ENCODE measurements at places on chromosomes 13 and 19. TPM values are rescaled to one million over a fixed set of nuclear protein-coding genes. Genes with fewer than 3 reads are reported as not detected.

GRCh38 chr19:52140032-52140710, 433 bp upstream of the ZNF616 start:
- DNase-seq = peak; percentile 99

GRCh38 chr13:102854675-102855074, 8.8 kb downstream of the ERCC5 start:
- DNase-seq = no peak

DNA sequence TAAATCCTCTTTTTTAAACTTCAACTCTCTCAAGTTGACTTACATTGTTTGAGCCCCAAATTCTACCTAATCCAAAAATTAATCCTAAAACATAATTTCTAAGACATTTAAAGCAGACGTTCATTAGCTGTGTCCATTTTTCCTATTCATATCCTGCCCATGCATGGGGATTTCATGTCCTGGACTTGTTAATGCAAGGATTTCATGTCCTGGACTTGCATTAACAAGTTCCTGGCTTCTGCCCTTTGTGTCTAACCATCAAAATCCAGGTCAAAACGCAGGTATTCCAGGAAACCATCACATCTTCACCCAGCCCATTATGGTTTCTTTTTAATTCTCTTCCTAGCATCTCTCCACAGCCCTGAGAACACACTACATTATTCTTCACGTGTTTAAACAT, 454.9 kb downstream of the KLF5 start:
- no peak for DNase-seq

GRCh38 chr13:96781141-96781540, 213.1 kb downstream of the OXGR1 start:
- no peak for DNase-seq

GRCh38 chr13:27421101-27421871, 3.1 kb upstream of the GTF3A start:
- no peak for DNase-seq

DNA sequence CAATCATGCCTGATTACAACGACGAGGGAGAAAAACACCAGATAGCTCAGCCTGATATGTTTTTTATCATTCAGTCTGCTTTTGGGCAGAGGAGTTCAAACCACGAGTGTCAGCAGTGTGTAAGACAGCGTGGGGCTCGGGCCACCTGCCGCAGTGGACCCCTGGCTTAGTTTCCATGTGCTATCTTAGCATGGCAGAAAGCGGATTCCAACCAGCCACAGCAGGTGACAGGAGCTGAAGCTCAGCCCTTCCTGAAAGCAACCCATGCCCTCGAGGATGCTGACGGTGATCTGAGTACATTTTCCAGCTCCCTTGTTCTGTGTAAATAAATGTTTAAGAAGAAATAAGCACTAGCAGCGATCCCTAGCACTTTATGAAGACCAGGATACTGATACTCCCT, 32.2 kb upstream of the MBNL2 start:
- no peak for DNase-seq

DNA sequence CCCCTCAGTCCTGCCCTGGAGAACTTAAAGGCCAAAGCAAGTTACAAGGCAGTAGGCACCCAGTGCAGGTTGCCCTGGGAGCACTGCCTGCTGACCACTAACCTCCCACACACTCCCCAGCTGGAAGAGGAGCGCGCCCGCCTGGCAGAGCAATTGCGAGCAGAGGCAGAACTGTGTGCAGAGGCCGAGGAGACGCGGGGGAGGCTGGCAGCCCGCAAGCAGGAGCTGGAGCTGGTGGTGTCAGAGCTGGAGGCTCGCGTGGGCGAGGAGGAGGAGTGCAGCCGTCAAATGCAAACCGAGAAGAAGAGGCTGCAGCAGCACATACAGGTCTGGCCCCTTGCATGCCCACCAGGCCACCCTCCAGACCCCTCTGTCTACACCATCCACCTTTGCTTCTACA, 61.1 kb downstream of the KCNC3 start:
- no peak for DNase-seq

DNA sequence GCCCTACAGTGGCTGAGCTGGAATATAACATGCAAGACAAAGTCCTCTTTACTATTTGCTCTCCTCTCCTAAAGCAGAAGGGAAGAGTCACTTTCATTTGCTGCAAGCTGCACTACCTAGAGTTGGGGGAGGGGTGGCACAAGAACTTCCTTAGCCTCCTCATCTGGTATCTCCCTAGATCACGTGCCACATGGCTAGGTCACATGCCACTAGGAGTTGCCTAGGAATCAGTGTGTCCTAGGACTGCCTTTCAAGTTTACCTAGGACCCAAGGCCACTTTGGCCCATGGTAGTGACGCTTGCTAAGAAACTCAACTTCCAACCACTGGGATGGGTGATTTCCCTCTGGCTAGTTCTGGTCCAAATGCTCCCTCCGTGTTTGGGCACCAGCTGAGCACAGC, 625.2 kb downstream of the DIAPH3 start:
- DNase-seq = no peak

DNA sequence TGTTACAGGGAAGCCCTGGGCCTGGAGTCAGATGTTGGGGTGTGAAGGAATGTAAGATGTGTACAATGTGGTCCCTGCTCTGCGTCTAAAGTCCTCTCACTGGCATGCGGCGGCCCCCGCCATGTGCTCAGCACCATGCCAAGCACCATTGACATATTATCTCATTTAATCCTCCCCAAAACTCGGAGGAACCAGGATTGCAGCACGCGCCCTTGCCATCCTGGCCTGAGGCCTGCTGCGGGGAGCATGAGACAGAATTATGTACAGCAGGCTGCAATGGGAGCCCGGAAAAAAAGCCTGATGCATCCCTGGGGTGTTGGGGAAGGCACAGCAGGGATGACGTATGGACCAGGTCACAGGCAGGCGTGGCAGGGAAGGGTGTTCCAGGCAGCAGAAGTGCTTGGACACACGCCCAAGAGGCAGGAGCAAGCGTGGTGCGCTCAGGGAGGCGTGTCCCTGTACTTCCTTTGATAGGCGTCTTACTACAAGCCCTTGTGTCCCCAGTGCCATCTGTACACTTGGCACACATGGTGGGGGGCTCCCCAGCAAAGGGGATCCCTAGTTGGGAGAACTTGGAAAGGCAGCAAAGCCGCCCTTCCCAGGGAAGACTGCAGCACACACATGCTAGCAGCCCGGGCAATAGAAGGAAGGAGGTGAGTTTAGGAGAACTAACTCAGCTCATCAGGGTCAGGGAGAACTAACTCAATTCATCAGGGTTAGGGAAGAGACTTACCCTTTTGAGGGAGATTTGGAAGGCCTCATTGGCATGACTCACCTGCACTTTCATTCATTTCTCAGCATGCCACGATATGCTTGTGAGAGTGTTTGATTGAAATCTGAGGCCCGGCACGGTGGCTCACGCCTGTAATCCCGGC, 3.4 kb downstream of the EVI5L start:
- DNase-seq = peak; percentile 78

DNA sequence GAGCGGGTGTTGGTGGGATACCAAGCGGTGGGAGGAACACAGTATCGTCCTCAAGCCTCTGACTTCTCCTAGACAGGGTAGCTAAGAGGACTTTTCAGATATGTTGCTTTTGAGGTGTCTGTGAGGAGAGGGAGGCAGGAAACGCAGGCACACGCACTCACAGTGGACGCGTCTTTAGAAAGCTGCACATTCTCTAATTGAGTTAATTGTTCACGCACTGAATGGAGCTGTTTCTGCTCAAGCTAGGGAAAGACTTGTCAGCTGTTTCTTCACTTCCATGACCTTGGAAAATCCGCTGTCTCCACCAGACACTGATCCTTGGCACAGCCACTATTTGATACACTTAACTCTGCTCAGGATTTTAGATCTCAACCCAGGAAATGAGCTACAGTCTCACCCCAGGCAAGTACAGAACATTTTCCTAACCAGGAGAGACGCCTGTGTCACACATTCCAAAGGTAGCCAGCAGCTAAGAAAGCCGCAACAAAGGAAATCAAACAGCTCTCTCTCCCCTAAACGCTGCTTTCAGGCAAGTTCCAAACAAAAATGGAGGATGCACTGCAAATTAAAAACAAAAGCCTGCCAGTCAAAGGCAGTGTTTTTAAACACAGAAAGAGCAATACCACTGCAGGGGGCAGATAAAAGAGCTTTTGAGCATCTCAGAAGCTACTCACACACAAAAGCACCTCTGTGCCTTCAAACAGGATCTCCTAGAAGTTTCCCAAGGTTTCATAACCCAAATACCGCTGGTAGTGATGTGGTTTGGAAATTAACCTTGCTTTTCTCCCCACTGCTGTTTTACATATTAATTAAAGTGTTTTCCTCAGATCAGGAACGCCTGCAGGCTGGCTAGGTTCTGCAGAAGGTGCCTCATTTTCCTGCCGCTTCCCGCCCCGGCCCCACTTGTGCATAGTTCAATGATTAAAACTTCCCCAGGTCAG, 57.3 kb downstream of the IRS2 start:
- no peak for DNase-seq

GRCh38 chr19:13538601-13539253, 32.4 kb upstream of the CACNA1A start:
- no peak for DNase-seq

- DNase-seq = peak; percentile 61
Measured at GRCh38 chr19:41175801-41176777, 16.9 kb upstream of the CYP2S1 start.

- no peak for DNase-seq
Measured at GRCh38 chr13:104875038-104875754, 1660.3 kb downstream of the EFNB2 start.

- no peak for DNase-seq
Measured at GRCh38 chr19:35563207-35563829, at the start of gene ATP4A. TSS of gene ATP4A (minus strand) at chr19:35563658. CDS start at chr19:35563629, 29 bp downstream.

- DNase-seq = no peak
Measured at GRCh38 chr13:44148159-44148914, 225.3 kb upstream of the SERP2 start.

DNA sequence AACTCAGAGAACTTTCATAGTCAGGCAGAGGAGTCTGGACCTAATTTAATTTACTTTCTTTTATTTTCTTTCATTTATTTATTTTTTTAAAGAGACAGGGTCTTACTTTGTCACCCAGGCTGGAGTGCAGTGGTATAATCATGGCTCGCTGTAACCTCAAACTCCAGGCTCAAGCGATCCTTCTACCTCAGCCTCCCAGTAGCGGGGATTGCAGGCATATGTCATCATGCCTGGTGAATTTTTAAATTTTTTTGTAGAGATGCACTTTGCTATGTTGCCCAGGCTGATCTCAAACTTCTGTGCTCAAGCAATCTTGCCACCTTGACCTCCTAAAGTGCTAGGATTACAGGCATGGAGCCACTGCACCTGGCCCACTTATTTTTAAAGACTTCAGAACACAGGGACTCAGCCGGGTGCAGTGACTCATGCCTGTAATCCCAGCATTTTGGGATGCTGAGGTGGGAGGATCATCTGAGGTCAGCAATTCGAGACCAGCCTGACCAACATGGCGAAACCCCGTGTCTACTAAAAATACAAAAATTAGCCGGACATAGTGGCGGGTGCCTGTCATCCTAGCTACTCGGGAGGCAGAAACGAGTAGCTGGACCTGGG, 50.6 kb downstream of the KLF5 start:
- no peak for DNase-seq

- no peak for DNase-seq
Measured at GRCh38 chr13:94332359-94333096, 147.0 kb downstream of the DCT start.

- no peak for DNase-seq
Measured at GRCh38 chr13:76764916-76765315, 121.3 kb downstream of the KCTD12 start.

DNA sequence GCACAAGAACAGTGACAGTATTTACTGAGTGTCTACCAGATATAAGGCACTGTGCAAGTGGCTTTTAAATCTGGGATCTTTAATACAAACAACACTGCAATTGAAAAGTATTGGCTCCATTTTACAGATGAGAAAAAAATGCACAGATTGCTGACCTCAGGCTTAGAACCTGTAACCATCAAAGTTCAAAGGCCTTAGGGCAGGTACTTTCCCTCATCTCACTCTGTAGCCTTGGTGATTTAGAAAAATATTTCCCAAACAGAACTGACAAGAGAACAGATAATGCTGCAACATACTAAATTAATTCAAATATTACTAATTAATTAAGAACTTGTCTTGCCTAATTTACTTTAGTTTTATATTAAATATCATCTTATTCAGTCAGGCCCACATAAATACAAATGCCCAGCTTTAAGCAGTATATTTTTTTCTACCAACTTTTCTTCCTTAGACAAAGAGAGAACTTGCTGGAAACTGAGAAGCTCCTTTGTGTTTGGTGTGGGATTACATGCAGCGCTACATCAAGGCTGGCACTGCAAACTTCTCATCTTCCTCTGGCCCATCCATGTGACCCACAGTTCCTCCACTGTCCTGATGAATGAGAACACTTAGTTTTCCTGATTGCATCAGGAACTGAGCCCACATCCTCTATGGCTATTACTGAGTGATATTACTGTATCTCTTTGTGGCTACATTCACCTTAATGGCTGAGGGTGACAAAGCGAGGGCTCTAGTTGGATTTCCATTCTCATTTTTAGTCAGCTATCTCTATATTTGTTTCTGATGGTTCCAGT, 302.1 kb downstream of the ENOX1 start:
- DNase-seq = no peak

DNA sequence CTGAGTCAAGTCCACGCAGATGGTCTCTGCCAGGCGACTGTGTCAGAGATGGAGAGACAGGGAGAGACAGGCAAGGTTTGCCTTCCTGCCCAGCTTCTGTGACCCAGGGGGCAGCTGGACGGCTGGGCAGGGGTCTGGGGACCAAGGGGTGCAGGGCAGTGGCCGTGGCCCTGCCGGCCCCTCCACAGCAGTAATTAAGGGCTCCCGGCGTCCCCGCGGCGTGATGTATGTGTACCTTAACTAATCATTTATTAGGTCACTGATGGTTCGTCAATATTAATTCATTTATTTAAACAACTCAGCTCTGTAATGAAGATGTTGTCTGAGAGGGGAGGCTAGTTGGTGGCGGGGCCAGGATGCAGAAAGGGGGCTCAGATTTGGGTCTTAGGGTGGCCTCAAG, 28.6 kb upstream of the TCF3 start:
- no peak for DNase-seq

DNA sequence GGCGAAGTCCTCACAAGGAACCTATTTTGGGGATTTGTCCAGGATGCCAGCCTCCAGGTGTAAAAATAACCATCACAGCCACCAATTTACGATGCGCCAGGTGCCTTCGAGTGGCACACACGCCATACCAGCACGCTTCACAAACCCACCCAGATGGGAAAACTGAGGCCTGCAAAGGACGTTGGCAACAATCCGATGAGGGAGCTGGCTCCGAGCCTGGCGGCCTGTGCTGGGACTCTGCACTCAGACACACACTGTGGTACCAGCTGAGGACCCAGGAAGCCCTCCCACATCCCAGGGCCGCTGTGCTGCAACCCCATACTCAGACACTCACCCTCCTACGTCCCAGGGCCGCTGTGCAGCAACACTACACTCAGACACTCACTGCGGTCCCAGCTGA, 65.0 kb upstream of the C13orf46 start:
- no peak for DNase-seq

Gene MEDAG
- total RNA-seq = 41.9 TPM

Gene AP1M2
- not detected for total RNA-seq

Gene PNMA8B
- total RNA-seq = 0.38 TPM
